Effector memory CD8-positive, alpha-beta T cell (primary cell): ENCODE measurements at places on chromosomes 7 and 10.
A peak's percentile ranks its signal among the peaks of the same experiment; 100 is the strongest.

DNA sequence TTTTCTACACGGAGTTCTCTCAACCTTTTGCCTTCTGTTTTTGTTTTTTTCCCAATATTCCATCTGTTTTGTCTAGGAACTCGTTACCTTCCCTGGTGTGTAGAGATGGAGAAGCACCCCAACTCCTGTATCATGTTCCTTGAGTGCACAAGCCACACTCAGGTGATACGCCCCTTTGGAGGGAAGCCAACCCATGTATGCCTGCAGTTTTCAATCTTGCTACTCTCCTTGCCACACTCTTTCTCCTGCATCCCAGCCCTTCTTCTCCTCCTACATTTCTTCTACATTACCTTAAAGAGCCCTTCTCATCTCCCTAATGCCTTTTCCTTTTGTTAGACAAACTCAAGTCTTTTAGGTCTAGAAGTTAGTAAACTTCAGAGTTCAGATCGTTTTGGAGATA lies 10.2 kb upstream of the SP4 start:
- no peaks in the 10 kb centered on the region for H3K27me3 ChIP-seq
- no peak for DNase-seq
- no peak overlapping the region for H3K27ac ChIP-seq
- peaks cover 30% of the 10 kb centered on the region for H3K4me1 ChIP-seq

DNA sequence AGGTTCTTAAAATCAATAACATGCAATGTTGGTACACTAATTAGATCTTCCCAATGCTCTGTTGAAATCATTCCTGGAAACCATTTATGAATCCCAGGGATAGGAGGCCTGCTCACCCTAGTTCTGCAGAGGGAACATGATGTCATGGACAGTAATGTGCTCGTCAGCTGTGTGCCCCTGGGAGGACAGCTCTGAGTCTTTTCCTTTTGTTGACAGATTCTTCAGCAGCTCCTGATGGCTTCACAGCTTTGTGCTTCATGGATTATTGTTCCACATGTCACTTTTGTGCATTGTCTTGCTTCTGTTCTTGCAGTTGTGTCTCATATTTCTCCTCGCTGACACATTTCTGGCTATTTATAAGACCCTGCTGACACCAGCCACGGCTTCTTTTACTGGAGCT lies 367.5 kb downstream of the CCSER2 start:
- H3K36me3 ChIP-seq = no peaks in the 10 kb centered on the region
- H3K27ac ChIP-seq = no peak overlapping the region
- H3K27me3 ChIP-seq = peaks cover 11% of the 10 kb centered on the region
- DNase-seq = no peak
- no peak overlapping the region for H3K4me3 ChIP-seq

- H3K4me1 ChIP-seq = peaks cover 8% of the 10 kb centered on the region
- no peak overlapping the region for H3K4me3 ChIP-seq
- DNase-seq = no peak
- H3K36me3 ChIP-seq = no peaks in the 10 kb centered on the region
- H3K27ac ChIP-seq = no peak overlapping the region
- H3K27me3 ChIP-seq = no peaks in the 10 kb centered on the region
These were observed 36.9 kb upstream of the CDHR3 start for GRCh38 chr7:105926131-105926530.

GRCh38 chr7:26620352-26620751 lies 244.0 kb downstream of the SKAP2 start:
- H3K27ac ChIP-seq = no peak overlapping the region
- H3K36me3 ChIP-seq = no peaks in the 10 kb centered on the region
- peaks cover 5% of the 10 kb centered on the region for H3K27me3 ChIP-seq
- no peak for DNase-seq
- H3K4me3 ChIP-seq = no peak overlapping the region
- no peaks in the 10 kb centered on the region for H3K4me1 ChIP-seq

DNA sequence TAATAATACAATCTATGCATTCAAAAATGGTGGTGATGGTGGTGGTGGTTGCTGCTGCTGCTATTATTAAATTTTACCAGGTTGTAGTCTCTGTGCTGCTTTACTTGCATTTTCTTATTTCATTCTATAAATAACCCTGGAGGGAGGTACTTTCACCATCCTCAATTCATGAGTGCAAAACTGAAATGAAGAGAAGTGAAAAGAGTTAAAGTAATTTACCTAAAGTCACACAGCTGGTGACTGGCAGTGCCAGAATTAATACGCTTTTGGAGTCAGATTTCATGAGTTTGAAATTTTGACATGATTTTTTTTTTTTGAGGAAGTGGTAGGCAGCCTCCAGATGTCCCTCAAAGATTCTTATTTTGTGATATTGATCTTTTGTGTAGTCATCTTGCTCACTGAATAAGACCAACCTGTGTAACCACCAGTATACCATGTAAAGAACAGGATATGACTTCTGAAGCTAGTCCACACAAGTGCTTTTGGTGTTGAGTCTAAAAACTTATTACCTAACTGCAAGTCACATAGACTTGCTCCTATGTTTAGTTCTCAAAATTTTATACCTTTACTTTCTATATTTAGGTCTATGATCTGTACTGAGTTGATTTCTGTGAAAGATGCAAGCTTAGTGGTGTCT lies 218.8 kb downstream of the ZWINT start:
- no peaks in the 10 kb centered on the region for H3K27me3 ChIP-seq
- H3K36me3 ChIP-seq = no peaks in the 10 kb centered on the region

DNA sequence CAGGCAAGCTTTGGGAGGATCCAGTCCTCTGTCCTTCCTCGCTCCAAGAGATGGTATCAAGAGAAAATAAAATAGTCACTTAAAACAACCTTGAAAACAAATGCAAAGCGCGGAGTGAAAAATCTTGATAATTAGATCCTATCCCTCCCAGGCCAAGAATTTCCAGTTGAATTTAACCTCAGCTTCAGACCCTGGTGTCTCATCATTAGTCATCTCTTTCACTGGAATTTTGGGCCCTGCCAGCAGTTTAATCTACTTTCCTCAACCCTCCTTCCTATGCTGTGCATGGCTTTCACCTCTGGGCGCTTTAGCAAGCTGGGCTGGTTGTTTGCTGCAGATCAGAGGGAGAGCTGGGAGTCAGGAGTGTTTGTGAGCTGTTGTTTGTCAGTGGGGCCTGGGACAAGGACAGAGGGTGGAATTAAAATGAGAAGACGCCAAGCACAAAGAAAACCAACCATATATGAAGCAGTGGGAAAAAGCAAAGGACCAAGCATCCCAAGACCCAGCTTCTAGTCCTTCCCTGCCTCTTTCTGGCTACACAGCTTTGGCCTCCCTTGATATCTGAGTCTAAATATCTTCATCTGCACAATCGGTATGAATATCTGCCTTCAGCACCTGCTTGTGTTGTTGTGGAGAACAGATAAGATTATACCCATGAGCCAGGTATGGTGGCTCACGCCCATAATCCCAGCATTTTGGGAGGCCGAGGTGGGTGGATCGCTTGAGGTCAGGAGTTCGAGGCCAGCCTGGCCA lies 13.5 kb downstream of the MYOF start:
- H3K27ac ChIP-seq = no peak overlapping the region
- H3K36me3 ChIP-seq = no peaks in the 10 kb centered on the region

DNA sequence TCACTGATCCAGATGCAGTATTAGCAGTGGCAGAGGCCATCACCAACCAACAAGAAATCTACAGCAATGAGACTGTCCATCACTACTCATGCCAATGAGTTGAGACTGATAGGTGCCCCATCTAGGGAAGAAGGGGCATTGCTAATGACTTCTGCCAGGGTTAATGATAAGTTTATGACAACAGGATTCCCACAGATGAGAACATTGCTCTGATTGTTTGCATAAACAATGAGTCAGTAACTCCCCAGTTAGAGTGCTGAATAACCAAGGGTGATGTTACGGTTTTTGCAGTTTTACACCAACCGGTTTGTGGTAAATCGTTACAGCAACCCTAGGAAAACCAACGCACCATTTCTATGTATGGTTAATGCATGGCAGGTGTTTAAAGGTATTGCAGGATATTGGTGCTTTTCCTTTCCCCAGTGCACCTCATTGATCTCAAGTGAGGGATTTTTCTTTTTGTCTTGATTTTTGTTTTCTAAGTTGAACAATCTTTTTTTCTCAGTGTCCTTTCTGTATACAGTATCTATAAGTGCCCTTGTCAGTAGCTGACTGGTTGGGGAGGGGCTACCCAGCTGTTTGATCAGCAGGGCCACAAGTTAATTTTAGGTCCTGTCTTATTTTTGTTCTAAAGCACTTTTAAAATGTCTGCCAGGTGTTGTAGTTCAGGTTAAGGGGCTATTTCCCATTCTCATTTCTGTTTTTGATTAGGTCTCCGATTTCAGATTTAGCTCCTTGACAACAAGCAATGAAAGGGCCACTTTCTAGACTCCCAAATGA lies 3.9 kb upstream of the CSGALNACT2 start:
- no peaks in the 10 kb centered on the region for H3K27me3 ChIP-seq
- H3K4me3 ChIP-seq = no peak overlapping the region
- no peak overlapping the region for H3K27ac ChIP-seq
- no peak for DNase-seq
- peaks cover 22% of the 10 kb centered on the region for H3K36me3 ChIP-seq

- no peaks in the 10 kb centered on the region for H3K36me3 ChIP-seq
- no peak overlapping the region for H3K4me3 ChIP-seq
- no peaks in the 10 kb centered on the region for H3K4me1 ChIP-seq
- no peak for DNase-seq
- H3K27ac ChIP-seq = no peak overlapping the region
- H3K27me3 ChIP-seq = no peaks in the 10 kb centered on the region
These were observed 313.3 kb downstream of the FGFR2 start for GRCh38 chr10:121284936-121285335.

DNA sequence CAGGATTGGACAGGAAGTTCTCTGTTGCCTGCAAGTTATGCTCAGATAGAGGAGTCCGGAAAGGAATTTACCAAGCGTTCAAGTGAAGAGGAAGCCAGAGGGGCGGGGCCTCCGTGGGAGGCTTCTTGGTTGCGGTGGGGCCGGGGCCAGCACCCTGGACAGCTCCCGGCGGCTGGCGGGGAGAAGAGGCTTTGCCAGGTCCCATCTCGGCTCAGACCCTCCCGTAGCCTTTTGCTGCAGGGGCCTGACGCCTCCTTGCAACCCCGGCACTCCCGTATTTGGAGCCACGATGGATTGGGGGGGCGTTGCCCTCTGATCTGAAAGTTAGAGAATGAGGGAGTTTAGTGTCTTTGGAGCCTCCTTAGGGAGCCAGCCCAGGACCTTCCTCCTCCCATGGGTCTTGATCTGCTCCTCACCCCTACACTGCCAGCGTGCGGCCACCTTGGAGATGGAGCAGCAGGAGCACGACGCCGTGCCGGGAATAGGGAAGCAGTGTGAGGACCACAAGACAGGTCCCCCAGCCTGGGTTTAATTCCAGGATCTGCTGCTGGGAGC lies 3.1 kb upstream of the SLC18A3 start:
- H3K27me3 ChIP-seq = peaks cover 56% of the 10 kb centered on the region
- peak; percentile 48 for DNase-seq
- no peak overlapping the region for H3K4me3 ChIP-seq
- H3K36me3 ChIP-seq = no peaks in the 10 kb centered on the region
- H3K4me1 ChIP-seq = no peaks in the 10 kb centered on the region

DNA sequence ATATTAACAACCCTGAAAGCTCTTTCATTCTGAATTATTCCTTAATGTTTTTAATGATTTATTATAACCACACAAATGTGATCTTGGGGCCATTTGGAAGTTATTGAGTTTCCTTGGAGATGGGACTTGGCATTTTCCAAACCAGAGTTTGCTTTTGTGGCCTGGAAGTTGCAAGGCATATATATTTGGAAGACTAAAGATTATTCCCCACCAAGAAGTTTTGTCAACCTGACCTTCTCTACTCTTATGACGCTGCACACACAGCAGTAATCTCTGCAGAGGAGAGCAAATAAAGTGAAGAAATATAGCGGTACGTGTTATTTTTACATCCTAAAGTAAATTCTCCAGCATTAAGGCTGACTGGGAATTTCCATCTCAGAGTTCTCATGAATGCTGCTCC lies 397.0 kb downstream of the LRMDA start:
- no peaks in the 10 kb centered on the region for H3K4me1 ChIP-seq
- no peak for DNase-seq
- H3K27ac ChIP-seq = no peak overlapping the region
- H3K4me3 ChIP-seq = no peak overlapping the region

- H3K4me3 ChIP-seq = peak overlapping the region; percentile 51
- H3K27me3 ChIP-seq = no peaks in the 10 kb centered on the region
- H3K27ac ChIP-seq = peak overlapping the region; percentile 58
- no peak for DNase-seq
These were observed 3.8 kb downstream of the PTER start for GRCh38 chr10:16440396-16441133.

- no peak overlapping the region for H3K4me3 ChIP-seq
- no peak overlapping the region for H3K27ac ChIP-seq
- peaks cover 15% of the 10 kb centered on the region for H3K27me3 ChIP-seq
- H3K36me3 ChIP-seq = no peaks in the 10 kb centered on the region
- no peak for DNase-seq
- H3K4me1 ChIP-seq = peaks cover 13% of the 10 kb centered on the region
These were observed 3.8 kb downstream of the RTKN2 start for GRCh38 chr10:62264702-62265436.

GRCh38 chr7:6533893-6534495 lies 17.3 kb downstream of the GRID2IP start:
- no peak for DNase-seq
- peak overlapping the region; percentile 33 for H3K27ac ChIP-seq
- H3K36me3 ChIP-seq = no peaks in the 10 kb centered on the region
- peaks cover 22% of the 10 kb centered on the region for H3K27me3 ChIP-seq

DNA sequence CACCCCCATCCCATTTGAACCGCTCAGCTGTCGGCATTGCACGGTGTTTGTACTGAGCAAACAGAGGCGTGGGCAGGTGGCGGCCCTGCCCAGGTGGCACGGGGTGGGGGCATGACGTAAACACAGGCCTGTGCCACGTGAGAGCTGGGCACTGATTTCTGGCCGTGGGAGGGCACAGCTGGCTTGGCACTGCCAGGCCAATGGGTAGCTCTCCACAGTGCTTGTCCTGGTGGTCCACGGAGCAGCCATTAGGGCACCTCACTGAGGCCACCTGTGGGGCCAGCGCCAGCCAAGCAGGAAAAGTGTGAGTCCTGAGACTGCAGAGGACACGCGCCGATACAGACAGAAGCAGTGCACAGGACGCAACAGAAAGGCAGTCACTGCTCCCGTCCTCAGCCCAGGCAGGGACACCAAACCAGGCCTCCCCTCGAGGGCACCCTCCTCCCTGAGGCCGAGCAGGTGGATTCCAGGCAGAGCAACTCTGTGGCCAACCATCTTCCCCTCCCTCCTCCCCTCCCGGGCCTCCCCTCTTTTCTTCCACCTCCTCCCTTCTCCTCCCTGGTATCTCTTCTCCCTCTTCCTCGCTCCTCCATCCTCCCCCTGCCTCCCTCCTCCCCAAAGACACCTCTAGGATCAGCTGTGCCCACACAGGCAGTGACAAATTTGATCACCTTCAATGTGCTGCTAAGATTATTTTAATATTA lies 258.7 kb downstream of the ELFN1 start:
- no peak for DNase-seq
- H3K36me3 ChIP-seq = peaks cover 16% of the 10 kb centered on the region
- no peaks in the 10 kb centered on the region for H3K27me3 ChIP-seq

- H3K4me3 ChIP-seq = no peak overlapping the region
- no peak overlapping the region for H3K27ac ChIP-seq
- no peak for DNase-seq
- no peaks in the 10 kb centered on the region for H3K4me1 ChIP-seq
- H3K27me3 ChIP-seq = no peaks in the 10 kb centered on the region
These were observed 62.1 kb downstream of the ZWINT start for GRCh38 chr10:56298941-56299340.

GRCh38 chr7:24343614-24344013 lies 59.6 kb downstream of the NPY start:
- no peaks in the 10 kb centered on the region for H3K36me3 ChIP-seq
- peaks cover 7% of the 10 kb centered on the region for H3K27me3 ChIP-seq
- no peak overlapping the region for H3K27ac ChIP-seq
- no peaks in the 10 kb centered on the region for H3K4me1 ChIP-seq
